ENCODE measurements at places on chromosomes 2 and 18.

DNA sequence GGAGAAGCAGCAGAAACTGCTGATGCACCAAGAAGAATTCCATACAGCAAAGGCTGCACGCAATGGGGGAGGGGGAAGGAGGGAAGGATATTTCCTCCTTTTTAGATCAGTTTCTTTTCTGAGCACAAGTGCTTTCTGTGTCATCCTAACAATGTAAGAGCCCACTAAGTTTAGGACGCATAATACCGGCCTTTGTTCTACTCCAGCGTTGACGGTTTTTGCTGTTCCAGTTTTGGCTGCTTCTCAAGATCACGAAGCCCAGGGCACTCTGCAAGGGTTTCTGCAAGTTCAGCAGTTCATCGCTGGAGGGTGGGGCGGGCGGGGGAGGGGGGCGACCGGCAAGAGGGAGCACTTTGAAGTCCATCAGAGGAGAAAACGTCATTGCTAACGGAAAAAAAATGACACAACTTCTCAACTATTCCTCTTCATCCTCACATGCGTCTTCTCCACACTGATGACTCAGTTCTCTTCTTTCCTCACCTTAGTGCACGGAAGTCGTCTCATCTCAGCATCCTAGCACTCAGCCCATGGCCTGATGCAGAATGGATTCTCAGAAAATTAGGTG is 8.7 kb downstream of the FAM178B start:
- DNase-seq, result no peak

DNA sequence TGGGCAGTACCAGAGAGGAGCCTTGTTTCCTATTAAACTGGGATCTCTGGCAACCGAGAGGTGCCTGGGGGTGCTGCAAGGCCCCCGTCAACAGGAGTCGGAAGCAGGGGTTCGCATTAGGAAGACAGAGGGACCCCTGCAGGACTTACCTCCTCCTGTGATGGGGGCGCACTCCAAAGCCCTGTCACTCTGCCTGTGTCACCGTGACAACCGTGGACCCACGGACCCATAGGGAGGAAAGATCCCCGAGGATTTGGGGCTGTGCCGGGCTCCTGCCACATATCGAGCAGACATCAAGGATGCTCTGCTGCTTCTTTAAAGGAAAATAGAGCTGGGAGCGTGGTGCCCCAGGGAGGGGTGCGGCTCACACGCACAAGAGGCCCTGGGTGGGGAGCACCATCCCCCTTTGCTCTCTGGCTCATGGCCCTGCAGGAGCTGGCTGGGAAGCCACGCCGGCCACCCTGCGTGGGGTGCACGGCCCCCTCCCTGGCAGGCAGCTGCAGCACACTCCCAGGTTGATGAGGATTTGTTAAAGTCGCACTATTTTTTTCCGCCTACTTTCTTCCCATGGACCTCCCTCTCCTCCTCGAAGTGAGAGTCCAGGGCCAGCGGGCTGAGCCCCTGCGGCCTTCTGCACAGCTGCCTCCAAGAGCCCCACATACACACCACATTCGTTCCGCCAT is 167.5 kb downstream of the TWIST2 start:
- no peak for DNase-seq

GRCh38 chr18:37873416-37873815 is 307.8 kb upstream of the CELF4 start:
- DNase-seq, result no peak

- no peak for DNase-seq
These were observed 49.1 kb upstream of the ID2 start for GRCh38 chr2:8632755-8633154.

- DNase-seq, result no peak
These were observed 118.7 kb downstream of the NUP35 start for GRCh38 chr2:183242937-183243336.

DNA sequence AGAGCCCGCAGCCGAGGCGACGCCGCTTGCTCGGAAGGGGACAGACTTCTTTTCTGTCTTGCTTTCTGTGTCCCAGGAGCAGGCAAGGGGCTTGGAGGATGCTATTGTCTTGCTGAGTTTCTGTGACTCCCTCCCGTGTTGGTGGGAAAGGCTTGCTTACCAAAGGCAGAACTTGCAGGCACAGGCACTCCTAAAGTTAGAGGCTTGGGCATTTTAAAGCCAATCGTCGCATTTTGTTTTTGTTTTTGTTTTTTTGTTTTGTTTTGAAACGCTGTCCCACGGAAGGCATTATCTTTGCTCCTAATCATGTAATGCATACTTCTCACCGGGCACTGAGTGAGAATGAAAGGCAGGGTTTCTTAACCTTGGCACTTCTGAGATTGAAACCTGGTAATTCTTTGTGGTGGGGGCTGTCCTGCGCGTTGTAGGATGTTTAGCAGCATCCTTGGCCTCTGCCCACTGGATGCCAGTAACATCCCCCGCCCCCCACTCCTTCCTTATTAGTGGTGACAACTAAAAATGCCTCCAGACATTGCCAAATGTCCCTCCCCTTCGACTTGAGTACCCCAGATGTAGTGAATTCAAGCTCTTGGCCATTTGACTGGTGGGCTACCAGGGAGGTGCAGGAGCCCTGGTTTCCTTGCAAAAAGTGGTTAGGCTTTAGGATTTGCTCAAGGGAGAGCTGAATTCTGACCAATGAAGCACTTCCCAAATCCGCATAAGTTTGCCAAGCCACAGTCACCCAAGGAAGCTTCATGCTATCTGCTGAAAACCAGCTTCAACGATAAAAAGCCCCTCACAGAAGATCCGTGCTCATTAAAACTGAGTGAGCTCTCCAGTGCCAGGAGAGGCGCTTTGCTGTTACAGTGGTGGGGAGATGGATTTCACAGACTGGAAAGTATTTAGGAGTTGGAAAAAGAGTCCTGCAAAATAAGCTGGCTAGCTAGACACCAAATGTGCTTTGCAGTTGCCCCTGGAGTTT is 1.2 kb downstream of the ANTXR1 start:
- DNase-seq, result no peak

GRCh38 chr18:50014606-50015005 is 180.3 kb downstream of the MYO5B start:
- DNase-seq, result no peak

GRCh38 chr2:166091439-166091838 is 36.4 kb downstream of the SCN1A start:
- no peak for DNase-seq

GRCh38 chr2:1193801-1194200 is 219.5 kb upstream of the TPO start:
- DNase-seq, result no peak

DNA sequence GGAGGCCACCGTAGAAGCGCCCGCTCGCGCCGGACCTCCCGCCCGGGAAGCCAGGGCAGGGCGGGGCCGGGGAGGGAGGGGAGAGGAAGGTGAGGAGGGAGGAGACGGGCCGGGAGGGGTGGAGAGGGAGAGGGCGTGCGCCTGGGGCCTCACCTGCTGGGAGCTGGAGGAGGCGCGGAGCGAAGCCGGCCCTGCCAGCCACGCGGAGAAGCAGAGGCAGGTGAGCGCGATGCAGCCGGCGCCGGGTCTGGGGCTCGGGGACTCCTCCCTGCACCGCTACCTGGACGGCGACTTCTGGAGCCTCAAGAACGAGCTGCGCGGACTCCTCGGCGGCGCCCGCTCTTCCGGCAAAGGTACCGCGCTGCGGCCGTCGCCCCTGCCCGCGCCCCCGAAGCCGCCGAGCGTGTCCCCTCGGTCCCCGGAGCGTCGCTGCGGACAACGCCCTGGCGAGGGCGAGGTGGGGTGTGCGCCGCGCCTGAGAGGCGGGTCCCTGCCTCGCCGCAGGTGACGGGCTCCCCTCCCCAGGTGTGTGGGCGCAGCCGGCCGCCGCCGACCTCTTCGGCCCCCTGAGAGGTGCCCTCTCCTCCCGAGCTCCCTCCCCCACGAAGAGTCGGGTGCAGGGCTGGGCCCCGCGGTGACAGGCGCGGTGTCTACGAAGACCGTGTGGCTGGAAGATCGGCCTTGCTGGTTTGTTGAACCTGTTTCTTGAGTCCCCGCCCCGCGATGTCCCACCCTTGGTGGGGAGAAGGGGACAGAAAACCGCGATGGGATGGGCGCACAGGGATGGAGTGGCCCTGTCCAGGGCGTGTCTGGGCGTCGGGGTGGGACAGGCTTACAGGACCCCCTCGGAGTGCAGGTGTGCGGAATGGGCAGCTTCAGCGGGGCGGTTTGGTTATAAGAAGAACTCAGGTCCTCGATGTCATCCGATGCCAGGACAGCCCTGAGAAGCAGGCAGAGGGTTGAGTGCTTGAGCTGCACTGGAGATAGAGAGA is at the start of gene ACOXL:
Gene ACOXL, plus strand, starts transcription at position 152 of the 992 bp plus-strand sequence. CDS start 35,817 bp downstream, outside the sequence.
- DNase-seq, result peak; percentile 73

GRCh38 chr2:174841350-174841749 is 77.1 kb upstream of the CHRNA1 start:
- no peak for DNase-seq

- no peak for DNase-seq
These were observed 122.0 kb upstream of the MGAT5 start for GRCh38 chr2:134131681-134132489.

DNA sequence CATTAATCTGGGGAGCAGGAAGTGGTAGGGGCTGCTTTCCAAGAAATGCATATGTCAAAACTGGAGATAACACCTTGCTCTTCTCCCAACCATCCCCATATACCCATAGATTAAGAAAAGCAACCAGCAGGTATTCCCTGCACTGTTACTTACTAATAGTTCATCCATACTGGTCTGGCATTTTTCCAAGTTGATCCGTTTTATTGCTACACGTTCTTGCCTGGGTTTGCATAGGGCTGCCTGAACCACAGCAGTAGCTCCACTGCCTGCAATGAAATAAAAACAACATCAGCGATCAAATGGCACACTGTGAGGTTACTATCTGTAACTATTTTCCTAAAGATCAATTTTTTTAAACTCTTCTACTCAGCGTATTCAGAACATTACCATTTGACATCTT is 65.6 kb downstream of the STK39 start:
- DNase-seq, result no peak

- DNase-seq, result no peak
These were observed 16.4 kb upstream of the NFU1 start for GRCh38 chr2:69453475-69454129.

DNA sequence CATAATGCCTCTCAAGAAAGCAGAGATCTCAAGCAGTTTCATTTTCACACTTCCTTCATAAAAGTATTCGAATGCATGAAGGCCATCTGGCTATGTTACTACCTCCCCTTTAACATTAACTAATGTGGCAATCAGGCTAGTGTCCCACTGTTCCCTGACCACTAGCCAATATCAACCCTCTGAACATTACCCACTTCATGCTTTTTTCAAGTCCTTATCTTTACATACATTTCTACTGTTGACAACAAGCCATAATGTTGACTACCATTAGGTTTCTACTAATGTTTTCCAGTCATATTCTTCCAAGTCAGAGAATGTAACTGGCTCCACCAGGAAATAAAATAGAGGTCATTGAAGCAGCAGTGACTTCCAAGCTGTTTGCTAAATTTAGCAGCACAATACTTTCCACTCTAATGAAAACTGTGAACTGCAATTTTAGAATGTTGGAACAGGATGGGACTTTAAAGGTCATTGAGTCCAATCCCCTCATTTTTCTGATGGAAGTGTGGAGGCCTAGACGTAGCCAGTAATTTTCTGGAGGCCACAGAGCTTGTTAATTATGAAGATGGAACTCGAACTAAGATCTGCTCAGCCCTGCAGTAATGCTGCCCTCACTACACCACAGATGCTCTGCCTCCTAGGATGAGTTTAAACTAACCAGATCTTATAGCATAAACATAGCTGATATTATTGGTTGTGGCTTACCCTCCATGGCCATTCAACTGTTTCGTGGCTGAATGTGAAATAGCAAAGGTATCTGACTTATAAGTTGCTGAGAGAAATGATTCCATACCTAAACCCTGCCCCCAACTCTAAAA is 630 bp upstream of the PPP1R1C start:
- DNase-seq, result no peak

DNA sequence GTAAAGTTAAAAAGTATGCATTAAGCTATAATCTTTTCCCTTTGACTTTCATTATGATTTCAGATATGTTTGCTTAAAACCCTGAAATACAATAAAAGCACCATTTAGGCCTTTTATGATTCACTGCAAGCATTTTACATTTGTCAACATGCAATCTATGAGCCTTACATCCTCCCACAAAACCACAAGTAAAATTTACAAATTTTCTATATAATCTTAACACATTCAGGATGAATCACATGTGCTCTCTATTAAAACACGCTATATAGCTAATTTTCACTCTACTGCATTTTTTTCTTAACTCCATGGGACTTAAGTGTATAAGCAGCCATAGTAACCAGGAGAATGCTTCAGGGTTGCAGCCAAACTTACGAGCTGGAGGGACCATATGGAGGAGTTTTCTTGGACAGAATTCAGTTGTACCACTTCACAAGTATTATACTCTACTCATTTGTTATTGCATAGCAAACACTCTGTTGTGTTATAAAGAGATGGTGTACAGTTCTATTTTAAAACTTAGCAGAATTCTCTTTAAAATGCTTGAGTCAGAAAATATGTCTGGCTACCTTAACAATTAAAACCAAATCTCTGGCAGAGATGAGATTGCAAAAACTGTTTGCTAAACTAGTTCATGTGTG is 293.2 kb downstream of the ALK start:
- no peak for DNase-seq

DNA sequence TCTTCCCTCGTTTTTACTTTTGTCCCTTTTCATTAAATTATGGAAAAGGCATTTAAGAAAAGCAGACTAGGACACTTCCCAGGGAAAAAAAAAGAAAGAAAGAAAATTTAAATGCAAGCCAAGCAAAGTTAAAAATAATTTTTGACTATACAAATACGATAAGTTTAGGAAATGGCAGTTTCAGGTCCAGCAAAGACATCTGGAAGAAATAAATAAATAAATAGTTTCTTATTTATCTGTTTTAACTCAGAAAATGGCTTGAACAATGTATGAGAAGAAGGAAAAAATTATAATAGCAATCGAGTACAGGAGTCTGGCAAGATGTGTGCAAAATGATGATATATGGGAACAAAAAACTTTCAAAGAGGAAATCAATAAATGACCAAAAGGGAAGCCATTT is 114.6 kb upstream of the NCKAP5 start:
- no peak for DNase-seq

DNA sequence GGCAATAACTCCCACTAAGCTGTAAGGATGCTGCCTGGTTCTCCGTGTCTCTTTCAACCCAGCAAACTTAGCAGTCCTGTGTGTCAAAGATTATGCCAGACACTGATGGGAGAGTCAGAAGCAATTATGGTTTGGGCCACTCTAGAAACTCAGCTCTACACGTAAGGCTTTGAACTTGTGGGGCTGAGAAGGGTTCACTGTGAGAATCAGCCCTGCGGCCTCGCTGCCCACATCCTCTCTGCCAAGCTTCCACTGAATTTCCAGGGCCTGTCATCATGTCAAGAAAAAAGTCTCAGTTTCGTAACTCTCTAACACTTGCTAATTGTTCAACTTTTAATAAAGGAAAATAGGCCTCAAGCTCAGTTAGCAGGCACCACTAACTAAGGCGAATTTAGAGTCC is 308.8 kb upstream of the LYPD1 start:
- no peak for DNase-seq

Data from transverse colon (tissue), 4 donors.